ENCODE measurements at places on chromosomes 4 and X.

DNA sequence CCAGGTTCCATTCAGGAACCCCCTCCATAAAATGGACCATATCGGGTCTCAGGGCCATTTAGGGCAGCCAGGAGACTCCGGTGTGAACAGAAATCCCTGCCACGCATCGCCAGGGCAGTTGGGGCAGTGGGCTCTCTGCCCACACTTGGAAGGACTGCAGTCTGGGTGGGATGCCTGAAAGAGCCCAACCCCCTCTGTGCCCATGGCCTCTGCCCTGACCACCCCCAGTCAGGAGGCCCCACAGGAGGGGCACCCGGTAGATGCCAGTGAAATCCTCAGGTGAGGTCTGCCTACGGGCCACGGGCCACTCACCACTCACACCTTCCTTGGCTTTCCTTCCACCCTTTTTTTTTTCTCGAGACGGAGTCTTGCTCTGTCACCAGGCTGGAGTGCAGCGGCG lies 4.8 kb downstream of the PRAF2 start:
- no peak for DNase-seq

- peak; percentile 85 for DNase-seq
These were observed at the start of gene MTMR8 for GRCh38 chrX:64394874-64395567. TSS of gene MTMR8 (minus strand) at chrX:64395452. CDS start at chrX:64395363, 89 bp downstream.

- DNase-seq, result no peak
These were observed 74.4 kb downstream of the CASP3 start for GRCh38 chr4:184574861-184575260.

DNA sequence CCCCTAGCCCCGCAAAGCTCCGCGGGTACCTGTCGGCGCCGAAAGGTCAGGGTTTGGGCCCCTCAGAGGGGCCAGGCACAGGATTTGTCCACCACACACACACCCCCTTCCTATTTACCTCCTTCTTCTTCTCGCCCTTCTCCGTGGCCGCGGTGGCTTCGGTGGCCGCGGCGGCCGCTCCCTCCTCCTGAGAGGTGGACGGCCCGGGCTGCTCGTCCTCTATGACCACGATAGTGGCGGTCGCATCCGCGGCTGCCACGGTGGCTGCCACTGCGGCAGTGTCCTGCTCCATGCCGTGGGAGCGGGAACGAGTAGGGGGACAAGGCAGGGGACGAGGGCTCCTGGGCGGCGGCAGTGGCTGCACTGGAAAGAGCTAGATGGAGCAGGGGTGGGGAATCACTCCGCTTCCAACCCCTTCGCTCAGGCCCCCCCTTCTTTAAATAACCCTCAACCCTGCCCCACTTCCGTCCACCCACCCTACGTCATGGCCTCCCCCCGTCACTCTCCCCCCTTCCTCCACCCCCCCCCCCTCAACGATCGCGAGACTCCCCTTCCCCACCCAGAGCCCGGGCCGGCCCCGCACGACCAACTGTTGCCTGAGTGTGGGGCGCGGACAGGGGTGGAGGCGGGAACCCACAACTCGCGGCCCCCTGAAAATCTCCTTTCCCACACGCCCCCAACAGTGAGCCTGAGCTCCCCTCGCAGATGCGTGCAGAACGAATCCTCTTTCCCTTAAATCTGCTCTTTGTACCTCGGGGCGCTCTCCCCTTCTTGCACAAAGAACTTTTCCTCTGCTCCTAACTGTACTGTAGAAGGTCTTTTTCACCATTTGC lies at the start of gene SMARCA1:
Gene SMARCA1 (minus strand): TSS at position 412 of the 833 bp plus-strand sequence. CDS start 120 bp downstream, at position 292.
- no peak for DNase-seq

GRCh38 chrX:68443155-68443868 lies 10.0 kb upstream of the OPHN1 start:
- DNase-seq, result peak; percentile 12

DNA sequence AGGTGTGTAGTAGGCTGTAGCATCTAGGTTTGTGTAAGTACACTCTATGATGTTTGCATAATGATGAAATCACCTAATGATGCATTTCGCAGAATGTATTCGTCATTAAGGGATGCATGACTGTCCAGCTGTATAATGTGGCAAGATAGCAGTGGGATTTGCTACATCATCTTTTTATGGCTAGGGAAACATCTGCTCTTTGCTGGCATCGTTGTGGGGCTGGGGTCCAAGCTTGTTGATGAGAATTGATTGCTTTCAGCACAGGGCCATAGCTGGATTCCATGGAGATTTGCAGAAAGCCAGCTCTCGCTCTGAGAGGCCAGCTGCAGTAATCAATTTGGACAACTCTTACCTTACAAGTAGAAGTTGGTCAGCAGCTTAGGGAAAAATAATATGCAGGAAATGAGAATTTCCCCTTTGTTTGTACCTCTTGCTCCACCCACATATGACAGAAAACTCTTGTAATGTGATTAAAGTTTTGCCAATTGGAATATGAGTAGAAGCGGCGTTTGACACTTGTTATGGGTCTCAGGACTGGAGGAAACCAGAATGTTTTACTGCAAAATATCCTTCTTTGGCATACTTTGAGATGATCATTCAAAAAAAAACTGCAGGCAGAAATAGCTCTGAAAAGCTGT lies 310.5 kb downstream of the RAPGEF2 start:
- DNase-seq, result no peak

DNA sequence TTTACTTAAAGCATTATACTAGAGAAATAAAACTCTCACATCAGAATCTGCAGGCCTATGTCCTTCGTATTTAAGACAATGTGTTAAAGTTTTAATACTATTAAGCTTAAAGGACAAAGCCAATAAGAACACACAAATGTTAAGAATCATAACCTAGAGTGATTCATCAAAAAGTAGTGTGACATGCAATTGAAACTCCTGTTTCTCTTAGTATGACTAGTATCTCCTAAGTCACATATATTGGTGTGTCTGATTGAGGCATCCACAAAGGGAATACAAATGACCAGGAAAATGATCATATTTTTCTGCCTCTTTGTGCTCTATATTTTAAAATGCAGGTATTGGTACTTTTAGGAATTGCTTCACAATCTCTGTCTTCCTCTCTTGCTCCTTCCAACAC lies 23.8 kb downstream of the GPRASP3 start:
- no peak for DNase-seq

GRCh38 chr4:86306816-86307215 lies 53.0 kb downstream of the MAPK10 start:
- no peak for DNase-seq

GRCh38 chr4:54384563-54384962 lies 155.5 kb downstream of the PDGFRA start:
- DNase-seq, result peak; percentile 43

- DNase-seq, result no peak
These were observed 69.2 kb downstream of the PLS3 start for GRCh38 chrX:115630204-115630603.

- peak; percentile 84 for DNase-seq
These were observed 13.3 kb upstream of the IL3RA start for GRCh38 chrX:1323315-1323714.

- no peak for DNase-seq
These were observed 82.8 kb downstream of the CHIC2 start for GRCh38 chr4:53981567-53981966.

DNA sequence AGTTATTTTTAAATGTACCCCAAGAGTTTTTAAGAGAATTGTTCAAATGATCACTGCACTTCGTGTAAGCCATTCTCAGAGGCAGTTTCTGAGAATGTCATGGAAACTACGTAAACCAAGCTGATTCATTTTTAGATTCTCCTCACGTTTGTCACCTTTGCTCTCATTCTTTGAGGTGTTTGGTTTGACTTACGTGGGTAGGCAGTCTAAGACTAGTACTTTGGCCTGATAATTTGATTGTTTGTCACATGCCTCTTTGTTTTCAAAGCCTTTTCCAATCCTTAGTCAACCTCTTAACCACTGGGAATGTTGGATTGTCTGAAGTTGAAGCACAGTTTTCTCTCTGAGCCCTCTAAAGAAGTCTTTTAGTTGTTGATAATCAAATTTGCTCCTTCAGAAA lies 10.5 kb downstream of the SEPTIN11 start:
- no peak for DNase-seq

GRCh38 chr4:38011511-38012162 lies 51.4 kb downstream of the PTTG2 start:
- DNase-seq, result no peak

DNA sequence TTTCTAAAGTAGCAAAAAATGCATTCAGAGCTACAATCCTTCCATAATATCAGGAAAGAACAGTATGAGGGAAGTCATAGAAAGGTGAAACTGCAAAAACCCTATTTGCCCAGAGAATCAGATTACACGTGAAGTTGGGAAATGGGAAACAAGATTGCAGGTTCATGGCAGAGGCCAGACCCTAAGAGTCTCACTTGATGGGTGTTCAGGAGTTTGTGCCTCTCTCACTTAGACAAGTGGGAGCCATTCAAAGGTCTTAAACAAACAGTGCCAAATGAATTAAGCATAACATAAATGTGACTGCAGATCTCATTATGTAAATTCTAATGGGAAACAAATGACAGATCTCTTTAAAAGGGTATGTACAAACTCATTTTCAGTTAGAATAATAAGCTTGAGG lies 91.6 kb downstream of the ARAP2 start:
- no peak for DNase-seq

DNA sequence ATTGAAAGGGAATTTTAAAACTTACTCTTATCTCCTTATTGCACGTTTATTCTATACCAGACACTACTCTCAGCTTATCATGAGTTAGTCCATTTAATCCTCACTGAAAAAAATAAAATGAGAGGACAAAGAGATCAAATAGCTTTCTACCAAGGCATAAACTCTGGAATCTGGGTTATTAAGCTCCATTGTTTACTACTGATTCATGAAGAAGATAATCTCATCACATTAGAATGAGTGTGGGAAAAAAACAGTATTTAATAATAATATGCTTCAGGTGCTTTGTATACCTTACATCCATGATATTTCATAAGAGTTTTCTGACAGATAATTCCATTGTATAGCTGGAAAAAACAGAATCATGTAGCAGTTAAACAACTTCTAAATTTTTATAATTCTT lies 1092.6 kb downstream of the TECRL start:
- no peak for DNase-seq

- DNase-seq, result no peak
These were observed 261.6 kb downstream of the ANK2 start for GRCh38 chr4:113311047-113311446.

Data from NB4 (cell line).